Stimulated activated CD4-positive, alpha-beta T cell treated with anti-CD3 and anti-CD28 coated beads, Interleukin-2, amount 100 ng/mL, for 4 hours (primary cell): ENCODE measurements at places on chromosomes 12 and 14.

DNA sequence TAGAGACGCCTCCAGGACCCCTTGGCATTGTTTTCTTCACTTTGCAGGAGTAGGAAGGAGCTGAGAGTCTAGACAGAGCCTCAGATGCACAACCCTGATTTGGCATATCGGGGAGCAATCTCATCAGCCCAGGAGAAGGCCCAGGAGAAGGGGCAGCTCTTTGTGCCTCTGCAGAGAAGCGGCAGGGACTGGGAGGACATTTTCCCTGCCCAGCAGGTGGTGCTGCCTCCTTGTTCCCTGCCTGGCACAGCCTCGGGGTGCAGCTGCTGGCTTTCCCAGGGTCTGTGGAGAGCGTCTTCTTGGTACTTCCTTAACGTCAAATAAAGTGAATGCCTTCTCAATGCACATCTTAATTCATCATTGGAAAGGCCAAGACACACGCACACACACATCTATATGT, 419.5 kb downstream of the TMEM121 start:
- no peak for DNase-seq

DNA sequence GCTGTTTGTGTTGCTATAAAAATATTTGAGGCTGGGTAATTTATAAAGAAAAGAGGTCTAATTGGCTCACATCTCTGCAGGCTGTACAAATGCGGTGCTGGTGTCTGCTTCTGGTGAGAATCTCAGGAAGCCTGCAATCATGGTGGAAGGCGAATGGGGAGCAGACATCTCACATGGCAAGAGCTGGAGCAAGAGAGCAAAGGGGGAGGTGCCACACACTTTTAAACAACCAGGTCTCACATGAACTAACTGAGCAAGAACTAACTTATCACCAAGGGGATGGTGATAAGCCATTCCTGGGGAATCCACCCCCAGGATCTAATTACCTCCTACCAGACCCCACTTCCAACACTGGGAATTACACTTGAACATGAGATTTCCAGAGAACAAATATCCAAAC, 300.7 kb upstream of the MDGA2 start:
- no peak for DNase-seq

DNA sequence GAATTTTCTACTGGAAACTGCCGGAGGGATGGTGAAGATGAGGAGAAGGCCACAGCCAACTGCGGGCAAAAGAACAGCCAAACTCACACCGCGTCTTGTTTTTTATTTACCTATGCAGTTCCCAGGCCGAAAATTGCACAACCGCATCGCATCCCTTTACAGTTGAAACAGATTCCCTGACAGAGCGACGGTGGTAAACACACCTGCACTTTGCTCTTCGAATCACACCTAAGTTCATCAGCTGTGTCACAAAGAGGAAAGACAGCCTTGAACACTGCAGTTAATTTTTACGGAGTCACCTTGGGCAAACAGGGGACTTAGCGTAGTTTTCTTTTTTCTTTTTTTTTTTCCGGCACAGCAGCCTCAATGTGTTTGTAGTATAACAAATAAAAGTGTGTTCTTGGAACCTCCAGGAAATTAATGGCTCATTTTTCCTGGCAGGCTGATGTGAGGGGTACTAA, 272.0 kb upstream of the DIO3 start:
- no peak for DNase-seq

- DNase-seq, result peak; percentile 62
Measured at GRCh38 chr14:91114079-91115065, 499 bp downstream of the DGLUCY start.

DNA sequence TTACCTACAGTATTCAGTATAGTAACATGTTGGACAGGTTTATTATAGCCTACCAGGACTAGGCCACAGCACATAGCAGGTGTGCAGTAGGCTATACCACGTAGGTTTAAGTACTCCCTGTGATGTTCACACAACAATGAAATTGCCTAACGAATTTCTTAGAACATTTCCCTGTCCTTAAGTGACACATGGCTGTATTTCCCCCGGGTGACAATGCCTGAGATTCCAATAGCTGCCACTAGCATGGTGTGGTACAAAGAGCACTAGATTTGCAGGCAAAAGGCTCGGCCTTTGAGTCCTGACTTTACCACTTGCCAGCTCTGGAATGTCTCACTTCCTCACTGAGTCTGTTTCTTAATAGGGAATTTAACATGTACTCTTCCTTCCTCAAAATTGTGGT, 19.7 kb downstream of the PTPN21 start:
- DNase-seq, result no peak

DNA sequence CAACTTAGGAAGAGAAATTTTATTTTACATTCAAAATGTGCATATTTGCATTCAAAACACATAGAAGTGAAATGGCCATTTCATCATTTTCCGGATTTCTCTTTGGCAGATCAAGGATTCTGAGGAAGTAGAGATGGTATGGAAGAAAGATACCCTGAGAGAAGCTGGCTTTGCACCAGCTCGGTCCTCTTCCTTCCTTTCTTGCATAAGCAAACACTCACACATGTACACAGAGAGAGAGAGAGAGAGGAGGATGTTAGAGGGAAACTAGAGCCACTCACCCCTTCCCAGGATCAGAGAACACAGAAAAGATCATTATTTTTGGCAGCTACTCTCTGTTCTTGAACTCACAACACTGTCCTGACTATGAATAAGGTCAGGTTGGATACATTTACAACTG, 15.6 kb upstream of the PLEKHD1 start:
- DNase-seq, result no peak

DNA sequence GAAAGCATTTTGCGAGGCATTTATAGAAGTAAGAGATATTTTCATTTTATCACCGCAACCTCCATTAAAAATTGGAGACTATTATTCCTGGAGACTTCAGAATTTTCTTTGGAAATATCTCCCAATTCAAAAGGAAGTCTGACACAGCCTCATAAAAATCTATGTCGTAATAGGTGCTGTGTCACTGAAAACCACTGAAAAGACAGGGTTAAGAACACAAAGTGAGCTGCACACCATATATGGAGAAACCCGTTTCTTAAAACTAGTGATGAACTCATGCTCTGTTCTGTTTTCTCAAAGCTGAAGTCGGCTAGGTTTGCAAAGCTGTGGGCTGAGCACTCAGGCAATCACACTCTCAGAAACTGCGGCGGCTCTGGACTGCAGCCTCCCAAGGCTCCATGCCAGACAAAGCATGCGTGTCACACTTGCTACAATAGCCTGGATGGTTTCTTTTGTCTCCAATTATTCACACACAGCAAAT, at the start of gene GLIPR1:
Gene GLIPR1, plus strand, starts transcription at position 287 of the 481 bp plus-strand sequence. Its CDS starts 126 bp downstream, at position 413.
- DNase-seq, result peak; percentile 56

GRCh38 chr14:34012978-34013720, 62.3 kb upstream of the EGLN3 start:
- DNase-seq, result no peak

GRCh38 chr14:103997391-103997790, 55.1 kb upstream of the RD3L start:
- no peak for DNase-seq

- DNase-seq, result no peak
Measured at GRCh38 chr12:112261559-112261958, 120.7 kb downstream of the HECTD4 start.

DNA sequence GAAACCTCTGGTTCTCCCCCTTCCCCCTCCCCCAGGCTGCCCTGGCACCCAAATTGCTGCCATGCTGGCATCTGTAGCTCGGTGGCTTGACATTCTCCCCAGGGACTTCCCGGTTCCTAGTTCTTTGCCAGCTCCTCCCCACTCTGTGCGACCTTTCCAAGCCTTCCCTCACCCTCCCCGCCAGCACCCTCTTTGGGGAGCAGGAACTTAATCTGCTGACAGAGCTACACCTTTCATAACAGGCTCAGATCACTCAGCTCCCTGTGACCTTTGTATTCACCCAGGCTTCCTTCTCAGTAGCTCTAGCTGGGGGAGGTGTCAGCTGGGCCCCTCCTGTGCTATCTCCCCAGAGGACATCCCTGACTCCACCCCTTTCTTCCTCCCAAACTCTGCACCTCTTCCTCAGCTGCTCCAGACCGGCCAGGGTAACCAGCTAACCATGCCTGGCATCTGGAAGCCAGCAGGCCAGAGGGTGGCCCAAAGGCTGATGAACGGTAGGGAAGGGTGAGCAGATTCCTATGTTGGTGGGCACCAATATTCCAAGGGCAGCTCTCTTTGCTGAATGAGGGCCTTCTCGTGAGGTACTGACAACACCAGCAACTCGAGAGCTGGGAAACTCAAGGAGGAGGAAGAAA, 1.8 kb upstream of the COX14 start:
- DNase-seq, result no peak

- DNase-seq, result no peak
Measured at GRCh38 chr12:95613021-95613420, 61.7 kb upstream of the USP44 start.

- DNase-seq, result no peak
Measured at GRCh38 chr14:102352213-102352612, 10.5 kb downstream of the CINP start.

DNA sequence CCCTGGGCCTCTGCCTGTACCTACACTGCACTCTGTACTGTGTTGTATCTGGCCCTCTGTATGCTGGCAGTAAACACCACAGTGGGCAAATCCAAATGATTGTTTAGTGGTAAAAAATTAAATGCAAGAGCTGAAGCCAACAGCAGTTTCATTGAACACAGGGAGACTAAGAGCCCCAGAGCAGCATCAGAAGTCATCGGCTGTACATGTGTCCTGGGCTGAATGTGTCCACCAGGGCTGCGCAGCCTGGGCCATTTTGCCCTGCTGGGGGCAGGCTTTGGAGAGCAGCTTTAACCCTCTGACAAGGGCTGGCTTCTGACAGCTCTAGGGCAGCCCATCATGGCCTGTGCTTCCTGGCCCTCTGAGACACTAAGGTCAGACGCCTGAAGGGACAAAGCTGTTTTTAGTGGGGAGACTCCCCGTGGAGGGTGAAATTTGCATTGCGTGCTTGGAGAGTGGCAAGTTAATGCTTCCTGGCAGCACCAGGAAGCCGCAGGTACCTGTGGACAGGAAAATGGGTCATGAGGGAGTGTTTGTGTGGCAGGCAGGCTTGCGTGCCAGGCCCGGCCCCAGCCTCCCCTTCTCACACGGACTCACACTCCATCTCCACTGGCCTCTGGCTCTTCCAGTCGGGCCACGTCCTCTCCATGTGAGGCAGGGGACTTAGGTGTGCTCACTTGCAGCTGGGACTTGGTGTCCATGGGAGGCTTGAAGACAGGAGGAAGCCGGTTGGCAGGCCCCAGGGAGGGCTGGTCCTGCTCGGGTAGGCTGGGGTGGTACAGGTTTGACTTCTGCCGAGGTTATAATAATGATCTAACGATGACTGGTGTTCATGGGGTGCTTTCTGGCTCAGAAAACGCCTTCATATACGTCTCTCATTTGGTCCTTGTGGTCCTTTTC, 150.1 kb downstream of the TSPAN9 start:
- no peak for DNase-seq
